Bone marrow (tissue), 2 donors: ENCODE measurements at places on chromosomes 12 and 14.

GRCh38 chr14:23020143-23021128 is 10.5 kb upstream of the C14orf93 start:
- no peak for DNase-seq

- no peak for DNase-seq
Measured at GRCh38 chr12:114895827-114896226, 211.9 kb upstream of the TBX3 start.

- DNase-seq: no peak
Measured at GRCh38 chr14:37709419-37710195, 114.2 kb downstream of the TTC6 start.

- no peak for DNase-seq
Measured at GRCh38 chr12:67344979-67345710, 76.0 kb downstream of the CAND1 start.

DNA sequence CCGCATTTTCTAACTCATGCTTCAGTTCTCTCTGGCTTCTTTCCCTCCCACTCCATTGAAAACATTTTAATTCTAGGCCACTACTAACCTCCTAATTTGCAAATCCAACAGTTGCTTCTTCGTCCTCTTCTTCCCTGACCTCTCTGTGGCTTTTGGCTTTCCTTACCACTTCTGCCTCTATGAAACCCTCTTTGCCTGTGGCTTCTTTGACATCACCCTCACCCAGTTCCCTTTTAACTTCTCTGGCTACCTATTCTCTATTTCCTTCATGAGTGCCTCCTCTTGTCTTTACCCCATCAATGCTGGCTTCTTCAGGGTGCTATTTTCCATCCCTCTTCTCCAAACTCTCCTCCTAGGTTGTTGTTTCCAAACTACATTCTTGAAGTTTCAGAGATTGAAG is 4.4 kb upstream of the HCFC2 start:
- DNase-seq: no peak

DNA sequence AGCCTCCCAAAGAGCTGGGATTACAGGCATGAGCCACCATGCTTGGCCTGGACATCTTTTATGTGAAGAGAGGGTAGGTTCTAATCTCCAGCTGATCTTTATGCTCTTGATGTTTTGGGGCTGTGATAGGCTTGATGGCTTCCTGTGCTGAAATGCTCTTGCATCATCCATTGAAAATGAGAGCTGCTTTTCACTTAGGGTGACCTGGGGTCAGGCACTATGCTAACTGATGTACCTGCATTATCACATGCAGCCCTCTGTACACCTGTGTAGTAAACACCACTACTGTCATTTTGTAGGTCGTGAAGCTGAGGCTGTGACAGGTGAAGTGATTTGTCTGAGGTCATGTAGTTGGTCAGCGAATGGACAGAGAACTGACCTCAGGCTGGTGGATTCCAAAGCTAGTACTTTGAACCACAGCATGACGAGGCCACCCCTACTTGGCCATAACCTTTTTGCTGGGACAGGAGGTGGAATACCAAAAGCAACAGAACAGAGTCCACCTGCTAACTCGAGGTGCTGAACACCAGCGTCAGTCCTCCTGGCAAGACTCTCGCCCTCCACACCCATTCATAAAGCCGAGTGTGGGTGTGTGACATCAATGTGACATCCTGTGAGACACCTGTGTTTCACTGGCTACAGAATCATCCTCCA is 69.1 kb downstream of the C12orf75 start:
- DNase-seq: no peak

DNA sequence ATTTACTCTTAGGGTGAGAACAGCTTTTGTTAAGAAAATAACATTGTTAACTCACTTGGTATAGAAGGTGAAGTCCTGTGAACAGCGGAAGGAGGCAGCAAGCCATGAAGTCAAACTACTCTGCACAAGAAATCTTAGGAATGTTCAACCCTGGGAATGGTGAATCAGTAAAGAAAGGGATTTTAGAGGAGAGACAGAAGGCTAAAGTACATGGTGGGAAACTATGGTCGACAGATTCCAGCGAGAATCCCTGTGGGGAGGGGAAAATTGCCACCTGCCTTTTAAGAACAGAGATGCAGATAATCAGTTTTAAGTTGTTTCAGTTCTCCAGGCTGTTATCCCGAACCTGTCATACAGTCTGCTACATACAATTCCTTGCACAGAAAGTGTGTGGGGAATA is 63.2 kb upstream of the PTPRR start:
- DNase-seq: no peak

DNA sequence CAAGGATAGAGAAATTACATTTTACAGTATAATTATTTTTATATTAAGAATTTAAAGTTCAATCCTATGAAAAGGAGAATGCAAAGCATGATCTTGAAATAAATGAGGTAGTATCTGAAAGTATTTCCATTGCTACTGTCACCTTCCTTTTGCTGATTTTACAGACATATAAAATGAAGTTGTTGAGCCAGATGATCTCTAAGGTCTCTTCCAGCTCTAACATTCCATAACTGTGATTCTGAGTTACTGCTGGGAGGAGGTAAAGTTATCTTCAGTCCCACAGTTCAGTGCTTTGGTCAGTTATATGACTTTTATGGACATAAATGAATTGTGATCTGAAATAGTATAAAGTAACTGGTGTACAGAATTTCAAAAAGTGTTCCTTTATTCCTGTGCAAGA is 52.8 kb downstream of the SLC38A6 start:
- no peak for DNase-seq

DNA sequence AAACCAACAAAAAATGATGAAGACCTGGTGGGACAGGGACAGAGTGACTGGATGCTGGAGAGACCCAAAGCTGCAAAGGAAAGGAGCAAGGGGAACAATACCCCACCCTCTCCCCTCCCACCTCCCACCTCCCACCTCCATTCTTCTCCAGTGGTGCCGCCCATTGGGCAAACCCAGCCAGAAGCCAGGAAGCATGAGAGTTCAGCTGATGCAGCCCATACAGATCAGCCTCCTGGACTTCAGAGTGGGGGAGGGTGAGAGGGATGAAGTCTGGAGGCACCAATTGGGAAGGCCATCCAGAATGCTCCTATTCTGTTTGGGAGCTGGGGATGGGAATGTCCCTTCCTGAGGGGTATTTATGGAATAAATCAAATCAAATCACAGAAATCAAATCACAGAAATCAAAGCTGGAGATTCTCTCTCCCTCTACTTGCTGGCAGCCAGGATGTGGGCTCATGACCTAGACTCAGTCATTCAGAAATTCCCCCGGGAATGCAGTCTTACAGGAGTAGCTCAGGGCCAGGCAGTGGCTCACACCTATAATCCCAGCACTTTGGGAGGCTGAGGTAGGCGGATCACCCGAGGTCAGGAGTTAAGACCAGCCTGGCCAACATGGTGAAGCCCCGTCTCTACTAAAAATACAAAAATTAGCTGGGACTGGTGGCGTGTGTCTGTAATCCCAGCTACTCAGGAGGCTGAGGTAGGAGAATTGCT is 31.1 kb downstream of the IRF2BPL start:
- DNase-seq: no peak

DNA sequence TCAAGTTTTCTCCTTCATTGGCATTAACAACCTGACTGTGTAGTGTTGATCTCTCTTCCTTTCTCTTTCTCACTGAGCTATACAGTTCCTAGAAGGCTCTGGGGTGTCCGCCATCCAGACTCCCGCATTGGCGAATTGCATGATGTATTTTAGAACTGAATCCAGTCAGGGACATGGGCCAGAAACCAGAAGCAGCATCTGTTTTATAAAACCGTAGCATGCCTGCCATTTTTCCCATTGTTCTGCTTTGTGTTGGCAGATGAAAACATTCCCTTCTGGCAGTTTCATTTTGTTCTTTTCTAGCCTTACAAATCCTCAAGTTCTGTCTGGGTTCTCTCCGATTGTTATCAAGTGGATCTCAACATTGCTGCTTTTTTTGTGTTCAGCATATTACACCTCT is 268.3 kb upstream of the SEL1L start:
- no peak for DNase-seq

- no peak for DNase-seq
Measured at GRCh38 chr12:104785886-104786285, 172.2 kb downstream of the SLC41A2 start.

DNA sequence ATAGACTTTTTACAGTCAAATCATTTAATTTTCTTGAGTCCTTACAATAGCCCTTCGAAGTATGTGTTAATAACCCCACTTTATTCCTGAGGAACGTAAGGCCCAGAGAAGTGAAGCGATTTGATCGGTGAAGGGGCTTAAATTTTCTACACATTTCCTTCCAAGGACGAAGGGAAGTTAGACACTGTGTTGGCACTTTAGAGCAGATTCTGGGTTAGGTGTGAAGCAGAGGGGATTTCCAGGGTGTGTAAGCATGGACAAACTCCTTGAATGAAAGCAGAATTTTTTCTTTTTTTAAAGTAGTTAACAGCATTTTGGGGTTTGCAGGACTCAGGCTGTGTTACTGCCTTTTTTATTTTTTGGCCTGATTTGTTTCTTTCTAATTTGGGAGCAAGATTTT is 38.9 kb downstream of the PRORP start:
- DNase-seq: no peak

DNA sequence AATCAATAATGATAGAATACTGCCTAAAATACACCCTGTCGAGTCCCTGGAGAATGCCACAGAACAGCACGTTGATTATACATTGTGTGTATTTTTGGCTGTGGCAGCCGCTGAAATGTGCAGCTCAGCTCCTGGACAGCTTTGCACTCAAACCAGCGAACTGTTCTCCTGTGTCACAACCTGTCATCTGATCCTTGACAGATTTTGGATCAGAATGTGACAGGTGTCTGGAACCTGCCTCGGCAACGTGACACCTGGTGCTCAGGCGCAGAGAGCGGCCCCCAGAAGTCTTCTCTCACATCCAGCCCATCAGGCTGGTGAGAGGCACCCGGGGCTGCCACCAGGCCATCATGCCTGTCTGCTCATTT is 19.3 kb downstream of the MVK start:
- DNase-seq: no peak

- DNase-seq: no peak
Measured at GRCh38 chr14:76894308-76894707, 68.1 kb downstream of the LRRC74A start.

- no peak for DNase-seq
Measured at GRCh38 chr14:86865934-86866333, 1127.0 kb downstream of the GALC start.

GRCh38 chr12:114209861-114210260 is 196.1 kb downstream of the TBX5 start:
- DNase-seq: no peak

- DNase-seq: no peak
Measured at GRCh38 chr14:69325646-69326265, 65.8 kb downstream of the GALNT16 start.

- DNase-seq: no peak
Measured at GRCh38 chr14:62614122-62614521, 431.1 kb downstream of the KCNH5 start.

GRCh38 chr12:51862947-51863346 is 14.4 kb upstream of the FIGNL2 start:
- no peak for DNase-seq

DNA sequence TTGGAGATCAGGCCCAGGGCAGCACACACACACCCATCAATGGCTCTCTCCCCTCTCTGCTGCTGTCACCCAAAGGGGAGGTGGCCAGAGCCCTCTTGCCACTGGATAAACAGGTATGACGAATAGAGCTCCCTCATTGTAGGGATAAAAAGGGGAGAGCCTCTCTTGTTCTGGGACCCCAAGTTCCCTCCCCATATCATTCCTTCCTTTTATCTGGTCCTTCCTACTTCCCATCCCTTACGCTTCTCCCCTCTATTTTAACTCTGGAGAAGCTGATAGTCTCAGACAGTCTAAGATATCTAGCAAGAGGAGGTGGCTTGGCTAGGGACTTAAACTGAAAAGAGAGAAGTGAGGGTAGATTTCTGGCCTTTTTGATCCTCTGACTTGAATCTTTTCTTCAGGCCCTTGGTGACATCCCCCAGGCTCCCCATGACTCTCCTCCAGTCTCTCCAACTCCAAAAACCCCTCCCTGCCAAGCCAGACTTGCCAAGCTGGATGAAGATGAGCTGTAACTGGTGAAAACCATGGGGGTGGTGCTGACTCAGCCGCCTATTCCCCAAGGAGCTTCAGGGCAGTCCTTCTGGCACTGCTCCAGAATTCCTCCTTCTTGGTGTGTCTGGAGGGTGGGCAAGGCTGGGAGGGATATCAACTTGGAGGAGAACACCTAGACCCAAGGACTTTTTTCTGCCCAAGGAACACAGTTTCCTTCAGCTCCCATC is 5.3 kb downstream of the ARHGEF25 start:
- no peak for DNase-seq

GRCh38 chr12:70849265-70849960 is 71.1 kb downstream of the PTPRR start:
- DNase-seq: no peak
